ENCODE measurements at places on chromosomes 2 and 18.

DNA sequence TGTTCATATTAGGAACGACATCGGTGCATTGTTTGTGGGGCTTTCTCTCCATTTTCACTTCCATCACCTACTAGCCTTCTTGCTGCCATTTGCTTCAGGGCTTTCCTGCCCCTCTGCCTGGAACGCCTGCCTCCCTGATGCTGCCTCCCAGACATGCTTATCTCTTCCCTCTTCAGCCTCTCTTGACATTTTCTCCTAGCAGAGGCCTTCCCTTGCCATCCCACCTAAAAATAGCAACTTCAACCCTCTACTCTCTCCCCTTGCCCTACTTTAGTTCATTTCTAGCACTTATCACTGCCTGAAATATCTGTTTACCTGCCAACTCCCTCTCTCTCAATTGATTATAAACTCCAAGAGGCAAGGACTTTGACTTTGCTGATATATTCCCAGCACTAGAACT lies 210.3 kb downstream of the SP3 start:
- no peak for DNase-seq

GRCh38 chr18:3345885-3346284 lies 84.0 kb downstream of the MYL12B start:
- DNase-seq, result no peak

- DNase-seq, result no peak
Measured at GRCh38 chr2:240048237-240048636, 5.1 kb downstream of the OR6B3 start.

GRCh38 chr2:78309460-78309859 lies 716.0 kb upstream of the REG3G start:
- DNase-seq, result no peak

GRCh38 chr2:63888490-63889402 lies 47.0 kb downstream of the UGP2 start:
- DNase-seq, result peak; percentile 60

DNA sequence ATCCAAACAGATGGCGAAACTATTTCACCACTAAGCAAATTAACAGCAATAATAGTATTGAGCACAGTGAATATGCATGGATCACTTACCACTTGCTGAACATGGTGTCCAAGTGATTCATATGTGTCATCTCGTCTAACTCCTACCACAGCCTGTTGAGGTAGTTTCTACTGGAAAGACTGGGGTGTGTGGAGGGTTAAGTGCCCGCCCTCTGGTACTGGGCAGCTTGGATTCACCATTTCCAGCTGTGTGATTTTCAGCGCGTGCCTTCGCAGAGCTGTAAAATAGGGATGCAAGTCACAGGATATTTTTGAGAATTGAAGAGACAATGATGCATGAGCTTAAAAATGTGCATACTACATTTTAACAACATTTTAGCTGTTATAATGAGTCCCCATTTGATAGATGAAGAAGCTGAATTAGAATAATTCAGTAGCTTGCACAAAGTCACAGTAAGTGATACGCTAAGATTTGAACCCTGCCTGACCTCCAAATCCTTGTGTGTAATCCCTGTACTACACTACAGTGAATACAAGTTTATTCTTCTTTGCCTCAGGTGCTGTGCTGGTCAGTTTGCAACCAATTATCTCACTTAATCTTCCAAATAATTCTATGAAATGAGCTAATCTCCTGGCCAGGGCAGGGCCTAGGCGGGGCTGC lies 75.2 kb upstream of the SIX2 start:
- DNase-seq, result no peak

DNA sequence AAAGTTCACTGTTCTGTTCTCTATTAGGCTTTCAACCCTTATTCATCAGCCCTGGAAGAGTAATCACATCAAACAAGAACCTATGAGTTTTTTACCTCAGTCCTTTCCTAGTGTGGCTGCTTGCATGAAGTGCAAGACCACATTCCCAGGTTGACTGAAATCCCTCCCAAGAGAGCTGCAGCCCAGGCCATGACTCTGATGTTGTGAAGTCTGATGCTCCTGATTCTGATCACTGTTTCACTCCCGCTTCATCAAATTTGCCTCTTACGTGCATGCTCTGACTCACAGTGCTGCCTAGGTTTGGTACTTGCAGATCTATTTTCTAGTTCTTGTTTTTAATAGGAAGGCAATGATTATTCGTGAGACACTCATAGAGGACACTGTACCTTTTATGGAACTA lies 58.2 kb upstream of the DSEL start:
- DNase-seq, result peak; percentile 4

DNA sequence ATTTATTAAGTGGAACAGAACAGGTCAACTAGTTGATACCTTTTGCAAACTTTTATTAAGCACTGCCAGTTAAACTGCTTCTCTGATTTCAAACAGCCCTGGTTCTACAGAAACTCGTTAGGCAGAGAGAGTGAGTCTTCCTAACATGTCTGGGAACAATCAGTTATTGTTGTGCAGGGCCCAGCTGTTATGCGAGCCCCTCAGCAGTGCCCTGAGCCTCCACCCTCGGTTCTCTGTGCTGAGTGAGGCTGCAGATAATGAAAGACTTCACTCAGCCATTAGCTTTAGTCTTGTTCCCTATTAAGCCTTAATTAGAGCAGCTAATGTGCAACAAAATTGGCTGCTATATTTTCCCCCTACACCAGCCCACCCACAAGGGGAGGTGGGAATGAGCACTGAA lies 39.6 kb downstream of the KCTD18 start:
- DNase-seq, result no peak

DNA sequence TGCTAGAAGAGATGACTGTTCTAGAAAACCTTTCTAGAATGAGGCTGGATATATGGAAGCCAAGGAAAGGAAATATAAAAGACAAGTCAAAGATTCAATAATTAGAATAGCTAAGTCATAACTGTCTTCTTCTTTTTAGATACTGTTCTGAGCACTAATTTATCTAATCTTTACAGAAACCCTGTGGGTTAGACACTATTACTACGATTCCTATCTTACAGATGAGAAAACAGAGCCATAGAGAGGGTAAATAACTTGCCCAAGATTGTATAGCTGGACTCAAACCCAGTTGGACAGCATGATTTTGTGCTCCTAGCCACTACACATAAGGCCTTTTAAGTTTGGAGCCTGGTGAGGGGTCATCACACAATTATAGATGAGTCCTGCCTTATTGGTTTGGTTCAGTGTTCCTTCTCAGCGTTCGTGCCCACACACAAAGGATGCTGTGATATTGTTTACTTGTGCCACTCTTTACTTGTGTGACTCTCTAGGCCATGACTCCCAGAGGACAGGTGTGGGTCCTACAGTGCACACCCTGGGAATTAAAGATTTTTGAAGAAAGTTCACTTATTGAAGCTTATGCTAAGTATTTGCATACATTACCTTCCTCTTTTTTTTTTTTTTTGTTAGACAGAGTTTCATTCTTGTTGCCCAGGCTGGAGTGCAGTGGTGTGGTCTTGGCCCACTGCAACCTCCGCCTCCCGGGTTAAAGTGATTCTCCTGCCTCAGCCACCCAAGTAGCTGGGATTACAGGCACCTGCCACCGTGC lies 153.7 kb downstream of the PRKCE start:
- DNase-seq, result no peak

- DNase-seq, result no peak
Measured at GRCh38 chr2:196409376-196409775, 230.1 kb upstream of the CCDC150 start.

- no peak for DNase-seq
Measured at GRCh38 chr18:58253871-58254270, 209.8 kb downstream of the NEDD4L start.

DNA sequence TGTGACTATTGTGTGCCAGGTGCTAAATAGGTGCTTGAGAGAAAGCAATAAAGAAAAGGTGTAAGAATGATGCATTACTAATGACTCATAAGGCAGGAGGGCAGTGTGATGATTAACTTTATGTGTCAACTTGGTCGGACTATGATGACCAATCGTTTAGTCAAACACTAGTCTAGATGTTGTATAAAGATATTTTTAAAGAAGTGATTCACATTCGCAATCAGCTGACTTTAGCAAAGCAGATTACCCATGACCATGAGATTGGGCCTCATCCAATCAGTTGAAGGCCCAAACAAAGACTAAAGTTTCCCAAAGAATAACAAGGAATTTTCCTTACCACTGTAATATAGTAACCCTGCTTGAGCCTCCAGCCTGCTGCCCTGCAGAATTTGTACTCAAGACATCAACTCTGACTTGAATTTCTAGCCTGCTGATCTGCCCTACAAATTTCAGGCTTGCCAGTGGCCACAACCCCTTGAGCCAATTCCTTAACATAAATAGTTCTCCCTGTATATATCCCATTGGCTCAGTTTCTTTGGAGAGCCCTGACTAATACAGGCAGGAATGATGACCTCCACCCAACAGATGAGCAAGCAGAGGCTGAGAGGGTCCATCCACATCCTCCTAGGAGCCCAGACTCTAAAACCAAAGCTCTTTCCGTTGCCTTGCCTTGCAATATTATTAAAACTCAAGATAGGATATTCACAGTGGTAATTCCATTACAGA lies 132.6 kb downstream of the ACTR3 start:
- DNase-seq, result peak; percentile 97

GRCh38 chr2:96113951-96114350 lies 2.4 kb downstream of the ADRA2B start:
- DNase-seq, result no peak

DNA sequence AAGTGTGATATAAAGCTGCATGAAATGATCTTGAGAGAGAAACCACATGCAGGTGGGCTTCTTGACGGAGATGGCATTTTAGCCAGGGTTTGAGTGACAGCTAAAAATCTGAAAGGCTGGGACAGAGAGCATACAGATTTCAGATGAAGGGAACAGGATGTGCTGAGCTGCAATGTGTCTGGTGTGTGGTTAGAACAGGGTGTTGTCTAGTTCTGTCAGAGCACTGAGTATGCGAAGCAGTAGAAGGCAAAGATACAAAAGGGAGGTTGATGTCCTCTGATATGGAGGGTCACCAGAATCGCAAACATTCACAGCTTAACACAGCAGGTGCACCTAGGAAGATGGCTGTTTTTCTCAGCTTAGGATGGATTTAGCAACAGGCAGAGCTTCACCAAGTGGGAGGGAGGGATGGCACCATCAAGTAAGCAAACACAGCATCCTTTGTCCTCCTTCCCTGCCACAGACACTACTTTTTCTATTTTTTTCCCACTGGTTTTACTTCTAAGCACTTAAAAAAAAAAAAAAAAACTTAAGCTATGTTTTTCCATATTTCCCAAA lies 182.5 kb downstream of the TMX3 start:
- no peak for DNase-seq

DNA sequence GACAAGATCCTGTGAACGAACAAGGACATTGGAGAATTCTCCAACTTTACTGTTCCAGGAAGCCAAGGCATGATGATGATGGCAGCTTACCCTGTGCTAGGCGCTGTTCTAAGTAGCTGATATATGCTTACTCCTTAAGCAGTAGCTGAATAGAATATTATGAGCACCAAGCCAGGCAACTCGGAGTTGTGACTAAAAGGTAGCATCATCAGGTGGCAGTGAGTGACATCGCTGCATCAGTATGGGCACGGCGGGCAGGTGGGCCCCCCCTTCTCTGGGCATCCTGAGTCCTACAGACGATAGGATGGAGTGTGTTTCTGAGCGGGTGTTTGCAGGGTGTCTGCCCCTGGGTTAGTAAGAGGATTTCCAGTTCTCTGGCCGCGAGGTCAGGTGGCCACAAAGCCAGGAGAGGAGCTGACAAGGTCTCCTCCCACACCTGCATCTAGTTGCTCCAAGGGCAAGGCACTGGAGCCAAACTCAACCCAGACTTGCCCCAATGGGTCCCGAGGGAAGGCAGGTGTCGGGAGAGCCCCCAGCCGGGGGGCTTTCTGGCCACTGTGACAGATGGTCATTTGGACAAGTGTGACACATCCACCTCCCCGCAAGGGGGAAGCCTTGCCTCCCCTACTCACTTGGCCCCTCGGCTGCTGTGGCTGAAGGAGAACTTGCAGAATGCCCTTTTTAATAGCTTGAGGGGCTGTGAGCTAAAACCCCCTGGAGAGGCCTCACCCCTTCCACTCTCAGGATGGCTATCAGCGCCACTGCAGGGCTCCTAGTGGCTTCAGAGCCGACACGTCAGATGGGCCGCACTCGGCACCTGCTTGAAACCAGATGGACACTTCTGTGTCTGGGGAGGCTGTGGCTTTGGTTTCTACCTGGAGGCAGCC lies 55.5 kb downstream of the CRACDL start:
- DNase-seq, result no peak

GRCh38 chr2:56263876-56264275 lies 80.1 kb downstream of the CCDC85A start:
- DNase-seq, result no peak

- DNase-seq, result no peak
Measured at GRCh38 chr2:134174711-134175110, 79.2 kb upstream of the MGAT5 start.

DNA sequence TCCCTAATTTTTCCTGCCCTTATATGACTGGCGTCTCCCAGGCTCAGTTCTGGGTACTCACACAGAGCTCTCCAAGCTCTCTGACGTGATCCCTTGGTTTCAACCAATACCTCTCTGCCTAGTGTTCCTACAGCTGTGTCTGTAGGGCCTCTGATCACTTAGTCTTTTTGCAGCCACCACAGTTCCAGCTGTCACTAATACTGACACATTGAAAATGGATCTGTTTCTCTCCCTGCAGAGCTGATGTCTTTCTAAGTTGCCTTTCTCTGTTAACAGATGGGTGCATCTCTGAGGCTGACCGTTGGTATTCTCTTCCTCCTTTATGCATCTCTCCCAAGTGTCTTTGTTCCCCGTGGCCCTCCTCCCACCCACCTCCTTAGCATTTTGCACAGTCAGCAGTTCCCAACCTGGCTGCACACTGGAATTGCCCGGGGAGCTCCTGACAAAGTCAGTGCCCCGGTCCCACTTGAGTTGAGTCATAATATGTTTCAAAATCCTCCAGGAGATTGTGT lies 62.5 kb downstream of the CERS6 start:
- DNase-seq, result peak; percentile 50

DNA sequence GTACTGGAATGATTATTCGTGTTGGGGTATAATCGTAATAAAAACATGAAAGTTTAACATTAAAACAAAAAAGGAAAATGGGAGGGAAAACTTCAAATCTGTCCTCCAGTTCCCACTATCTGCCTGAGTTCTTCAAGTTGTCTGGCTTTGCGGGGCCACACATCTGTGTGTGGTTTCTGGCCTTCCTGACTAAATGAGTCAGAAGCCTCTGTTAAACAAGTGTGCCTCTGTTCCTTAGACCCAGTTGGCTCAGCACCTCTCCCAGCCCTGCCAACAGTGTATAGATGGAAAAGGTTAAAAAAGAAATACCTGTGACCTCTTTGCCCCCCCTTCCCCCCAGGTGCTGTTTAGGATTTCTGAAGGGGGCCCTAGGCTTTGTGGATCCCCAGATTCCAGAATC lies 30.2 kb downstream of the XDH start:
- peak; percentile 94 for DNase-seq

GRCh38 chr2:22882643-22883042 lies 502.3 kb upstream of the KLHL29 start:
- no peak for DNase-seq

GRCh38 chr18:23365602-23366001 lies 87.5 kb upstream of the RIOK3 start:
- DNase-seq, result no peak
